ENCODE measurements at places on chromosomes 1 and 21.

GRCh38 chr1:56505792-56506743 lies 73.3 kb downstream of the PLPP3 start:
- DNase-seq, result no peak

- DNase-seq, result no peak
Measured at GRCh38 chr1:236140705-236141446, 1.5 kb upstream of the GPR137B start.

GRCh38 chr1:161088587-161089110 lies 709 bp downstream of the NECTIN4 start:
- no peak for DNase-seq

- DNase-seq, result peak; percentile 95
Measured at GRCh38 chr1:69744381-69744780, 176.7 kb downstream of the LRRC7 start.

GRCh38 chr1:167433884-167434283 lies 84.4 kb downstream of the CD247 start:
- DNase-seq, result no peak

- DNase-seq, result no peak
Measured at GRCh38 chr1:214557952-214558735, 6.7 kb upstream of the PTPN14 start.

DNA sequence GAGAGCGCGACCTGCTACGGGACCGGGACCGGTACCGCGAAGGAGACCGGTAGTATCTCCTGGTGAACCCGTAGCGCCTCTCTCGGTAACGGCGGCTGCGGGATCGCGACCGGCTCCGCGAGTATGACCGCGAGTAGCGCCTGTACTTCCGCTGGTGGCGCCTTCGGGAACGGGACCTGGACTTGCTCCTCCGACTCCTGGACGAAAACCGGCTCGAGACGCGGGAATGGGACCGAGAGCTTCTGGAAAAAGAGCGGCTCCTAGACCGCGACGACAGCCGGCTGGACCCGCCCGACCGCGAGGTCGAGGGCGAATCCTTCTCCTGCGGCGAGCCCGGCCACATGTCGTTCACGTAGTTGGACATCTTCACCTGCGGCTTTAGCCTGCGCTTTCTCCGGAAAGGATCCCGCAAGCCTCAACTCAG lies 642 bp downstream of the RSRP1 start:
- no peak for DNase-seq

GRCh38 chr1:3926956-3927355 lies 26.9 kb upstream of the C1orf174 start:
- DNase-seq, result no peak

DNA sequence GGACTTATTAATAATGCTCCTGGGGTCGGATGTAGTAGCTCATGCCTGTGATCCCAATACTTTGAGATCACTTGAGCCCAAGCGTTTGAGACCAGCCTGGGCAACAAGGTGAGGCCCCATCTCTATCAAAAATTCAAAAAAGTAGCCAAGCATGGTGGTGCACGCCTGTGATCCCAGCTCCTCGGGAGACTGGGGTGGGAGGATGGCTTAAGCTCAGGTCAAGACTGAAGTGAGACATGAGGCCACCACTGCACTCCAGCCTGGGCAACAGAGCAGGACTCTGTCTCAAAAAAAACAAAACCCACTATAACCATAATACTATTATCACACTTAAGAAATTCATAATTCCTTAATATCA lies 1.6 kb upstream of the DEGS1 start:
- no peak for DNase-seq

DNA sequence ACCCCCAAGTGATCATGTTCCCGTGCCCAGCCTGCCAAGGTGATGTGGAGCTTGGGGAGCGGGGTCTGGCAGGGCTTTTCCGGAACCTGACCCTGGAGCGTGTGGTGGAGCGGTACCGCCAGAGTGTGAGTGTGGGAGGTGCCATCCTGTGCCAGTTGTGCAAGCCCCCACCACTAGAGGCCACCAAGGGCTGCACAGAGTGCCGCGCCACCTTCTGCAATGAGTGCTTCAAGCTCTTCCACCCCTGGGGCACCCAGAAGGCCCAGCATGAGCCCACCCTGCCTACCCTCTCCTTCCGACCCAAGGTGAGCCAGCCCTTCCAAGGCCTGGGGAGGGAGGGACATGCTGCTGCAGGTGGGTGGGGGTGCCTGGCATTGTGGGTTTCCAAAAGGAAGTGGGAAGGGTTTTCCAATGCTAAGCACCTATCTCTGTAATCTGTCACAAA lies 2.3 kb downstream of the TRIM46 start:
- peak; percentile 11 for DNase-seq

GRCh38 chr1:226875641-226876295 lies 5.4 kb downstream of the PSEN2 start:
- DNase-seq, result no peak

DNA sequence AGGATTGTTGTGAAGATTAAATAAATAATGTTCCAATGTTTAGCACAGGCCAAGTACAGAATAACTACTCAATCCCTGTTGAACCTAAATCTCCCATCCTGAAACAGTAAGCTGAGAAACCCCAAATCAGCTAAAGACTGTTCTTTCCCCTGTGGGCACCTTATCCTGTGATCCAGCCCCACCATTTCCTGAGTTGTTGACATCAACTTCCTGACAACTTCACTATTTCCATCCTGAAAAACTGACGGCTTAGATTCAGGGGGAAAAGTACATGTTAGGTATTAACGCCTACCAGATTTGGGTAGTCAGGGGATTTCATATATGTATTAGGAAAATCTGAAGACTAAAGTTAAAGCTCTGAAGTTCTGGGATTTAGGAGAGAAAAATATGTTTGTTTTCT lies 51.7 kb upstream of the PALMD start:
- DNase-seq, result no peak

DNA sequence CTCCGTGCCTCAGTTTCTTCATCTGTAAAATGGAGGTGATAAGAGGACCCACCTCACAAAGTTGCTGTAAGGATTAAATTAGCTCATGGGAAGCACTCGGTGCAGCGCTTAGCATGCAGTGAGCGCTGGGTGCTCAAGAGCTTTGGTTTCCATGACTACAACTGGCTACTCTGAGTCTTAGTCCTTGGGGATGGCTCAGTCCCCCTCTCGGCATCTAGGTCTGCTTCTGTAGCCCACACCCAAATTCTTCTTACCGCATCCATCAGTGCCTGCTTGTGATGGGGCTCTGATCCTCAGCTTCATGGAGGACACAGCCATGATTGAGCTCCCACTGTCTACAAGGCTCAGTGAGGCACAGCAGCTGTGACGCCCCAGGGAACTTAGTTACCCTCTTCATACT lies 159.0 kb downstream of the ACTL8 start:
- no peak for DNase-seq

DNA sequence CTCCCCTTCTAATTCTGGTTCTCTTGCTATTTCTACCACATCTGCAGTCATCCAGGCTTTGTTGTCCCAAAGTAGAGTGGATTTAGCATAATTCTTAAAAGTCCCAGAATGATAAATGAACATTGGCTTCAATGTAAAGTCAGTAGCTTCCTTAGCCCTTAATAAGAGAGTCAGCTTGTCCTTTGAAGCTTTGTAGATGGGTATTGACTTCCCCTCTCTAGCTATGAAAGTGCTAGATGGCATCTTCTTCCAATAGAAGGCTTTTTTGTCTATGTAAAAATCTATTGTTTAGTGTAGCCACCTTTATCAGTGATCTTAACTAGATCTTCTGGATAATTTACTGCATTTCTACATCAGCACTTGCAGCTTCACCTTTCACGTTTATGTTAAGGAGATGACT lies 181.4 kb upstream of the B3GALT2 start:
- no peak for DNase-seq

DNA sequence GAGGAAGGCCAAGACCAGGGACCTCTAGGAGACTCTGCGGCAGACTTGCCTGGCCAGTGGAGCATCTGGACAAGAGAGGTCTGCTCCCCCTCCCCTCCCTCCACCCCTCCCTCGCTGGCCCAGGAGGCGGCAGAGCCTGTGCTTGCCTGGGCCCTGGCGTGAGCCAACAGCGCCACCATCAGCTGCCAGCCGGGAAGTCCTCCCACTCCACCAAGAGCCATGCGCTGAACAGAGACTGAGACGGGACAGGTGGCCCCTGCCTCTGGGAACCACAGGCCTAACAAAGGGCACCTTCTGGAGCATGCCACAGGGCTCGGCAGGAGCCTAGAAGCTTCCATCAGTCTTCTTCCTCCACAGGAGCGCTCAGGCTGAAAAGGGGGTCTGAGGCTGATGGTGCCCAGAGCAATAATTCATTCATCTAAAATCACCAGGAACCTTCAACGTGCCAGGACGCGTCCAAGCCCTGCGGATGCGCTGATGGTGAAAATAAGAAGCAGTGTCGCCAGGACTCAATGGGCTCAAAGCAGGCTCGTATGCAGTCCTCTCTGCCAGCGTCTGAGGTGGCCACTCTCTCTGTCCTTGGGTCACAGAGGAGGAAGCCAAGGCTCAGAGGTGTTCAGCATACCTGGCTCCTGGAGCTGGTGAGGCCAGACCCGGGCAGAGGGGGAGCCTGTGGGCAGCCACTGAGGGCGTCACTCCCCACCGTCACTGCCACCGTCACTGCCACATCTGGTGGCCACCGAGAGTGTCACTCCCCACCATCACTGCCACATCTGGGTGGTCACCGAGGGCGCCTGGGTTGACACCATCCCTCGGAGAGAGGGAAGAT lies 161.2 kb downstream of the NPHP4 start:
- peak; percentile 36 for DNase-seq

GRCh38 chr1:42692911-42693310 lies 10.7 kb downstream of the YBX1 start:
- no peak for DNase-seq

DNA sequence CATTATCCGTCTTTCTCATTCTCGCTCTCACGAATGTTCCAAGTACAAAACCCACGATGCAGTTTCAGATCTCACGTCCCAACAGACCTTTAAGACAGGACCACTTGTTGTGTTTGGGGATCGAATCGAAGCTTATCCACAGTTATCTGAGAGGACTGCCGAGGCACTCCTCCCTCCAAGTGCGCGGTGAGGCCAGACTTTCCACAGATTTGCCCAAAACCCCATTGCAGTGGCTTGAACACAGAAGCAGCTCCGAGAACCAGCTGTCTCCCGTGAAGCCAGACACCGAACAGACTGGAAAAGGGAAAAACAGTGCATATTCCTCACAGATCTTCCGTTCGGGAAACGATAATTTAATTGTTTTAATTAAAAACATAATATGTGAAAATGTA lies 46.5 kb upstream of the COL6A2 start:
- no peak for DNase-seq

DNA sequence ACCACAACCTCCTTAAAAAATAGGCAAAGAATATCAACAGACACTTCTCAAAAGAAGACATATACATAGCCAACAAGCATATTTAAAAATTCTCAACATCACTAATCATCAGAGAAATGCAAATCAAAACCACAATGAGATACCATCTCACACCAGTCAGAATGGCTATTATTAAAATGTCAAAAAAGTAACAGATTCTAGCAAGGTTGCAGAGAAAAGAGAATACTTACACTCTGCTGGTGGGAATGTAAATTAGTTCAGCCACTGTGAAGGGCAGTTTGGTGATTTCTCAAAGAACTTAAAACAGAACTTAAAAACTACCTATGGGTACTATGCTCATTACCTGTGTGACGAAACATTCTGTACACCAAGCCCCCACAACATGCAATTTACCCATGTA lies 20.7 kb downstream of the CD1B start:
- no peak for DNase-seq

- DNase-seq, result no peak
Measured at GRCh38 chr1:112783059-112783458, 67.9 kb upstream of the PPM1J start.

DNA sequence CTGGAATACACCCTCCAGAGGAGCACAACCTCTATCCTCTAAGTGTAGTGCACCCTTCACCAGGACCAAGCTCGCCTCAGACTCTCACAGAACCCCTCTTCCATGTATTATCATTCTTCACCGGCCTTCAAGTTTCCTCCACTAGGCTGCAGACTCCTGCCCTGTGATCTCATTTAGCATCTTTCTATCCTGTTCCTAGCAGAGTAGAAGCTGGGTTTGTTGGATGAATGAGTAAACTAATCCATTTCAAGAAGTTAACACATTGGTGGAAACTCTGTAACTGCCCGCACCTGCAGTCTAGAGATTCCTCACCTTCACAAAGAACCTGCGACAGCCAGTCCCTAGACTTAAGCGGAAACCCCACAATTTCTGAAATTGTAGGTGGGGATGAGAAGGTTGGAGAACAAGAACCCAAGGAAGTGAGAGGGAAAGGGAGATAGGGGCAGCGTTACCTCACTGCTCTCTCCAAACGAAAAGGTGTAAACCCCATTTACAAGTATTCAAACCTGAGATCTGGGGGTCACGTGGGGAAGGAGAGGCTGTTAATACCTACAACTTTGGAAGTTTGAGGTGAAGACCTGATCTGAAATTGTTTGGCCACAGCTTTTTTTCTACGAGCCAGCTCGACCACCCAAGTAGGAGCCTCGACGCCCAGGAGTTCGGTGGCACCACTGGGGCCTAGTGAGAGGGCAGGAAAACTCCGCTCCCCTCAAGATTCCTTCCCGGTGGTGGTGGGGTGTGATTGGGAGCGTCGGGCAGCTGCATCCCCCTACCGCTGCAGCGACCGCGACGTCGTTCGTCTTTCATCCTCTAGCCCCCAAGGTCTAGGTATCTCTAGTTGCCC lies 1.2 kb downstream of the PTPN14 start:
- peak; percentile 23 for DNase-seq

DNA sequence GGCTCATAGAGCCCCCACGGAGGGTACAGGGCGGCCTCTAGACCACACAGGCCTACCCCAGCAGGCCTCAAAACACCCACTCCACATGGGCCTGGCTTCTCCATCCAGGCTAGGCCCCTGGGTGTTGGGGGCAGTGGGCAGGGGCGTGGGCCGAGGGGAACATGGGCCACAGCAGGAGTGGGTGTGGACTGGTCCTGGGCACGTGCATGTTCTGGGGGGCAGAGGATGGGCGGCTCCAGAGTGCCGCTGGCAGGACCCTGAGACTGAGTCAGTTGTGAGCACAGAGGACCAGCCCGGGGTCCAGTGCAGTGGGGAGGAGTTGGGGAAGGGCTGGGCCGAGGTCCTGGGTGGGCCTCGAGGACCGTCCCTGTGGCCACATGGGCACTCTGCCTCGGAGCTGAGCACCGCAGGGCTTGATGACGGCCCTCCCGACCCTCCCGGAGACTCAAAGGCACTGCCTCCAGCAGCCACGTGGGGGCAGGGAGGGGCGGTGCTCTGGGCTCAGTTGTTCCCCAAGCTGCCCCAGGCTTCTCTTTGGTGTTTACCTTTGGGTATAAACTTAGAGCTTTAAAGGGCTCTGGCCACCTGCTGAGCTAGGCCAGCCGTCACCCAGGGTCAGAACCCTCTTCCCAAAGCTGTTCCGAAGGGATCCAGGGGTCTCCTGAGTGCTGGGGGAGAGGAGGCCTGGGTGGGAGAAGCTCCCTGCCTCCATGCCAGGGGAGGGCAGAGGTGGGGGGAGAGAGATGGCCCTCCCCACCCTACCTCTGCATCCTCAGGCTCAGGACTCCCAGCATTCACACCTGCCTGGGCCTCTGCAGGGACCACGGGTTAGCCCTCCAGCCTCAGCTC lies 79.9 kb downstream of the MORN1 start:
- peak; percentile 64 for DNase-seq

- DNase-seq, result no peak
Measured at GRCh38 chr1:208159555-208160258, 84.5 kb downstream of the PLXNA2 start.

- no peak for DNase-seq
Measured at GRCh38 chr1:219075121-219075879, 98.4 kb upstream of the LYPLAL1 start.

Measured in HAP-1 (cell line).